ENCODE measurements at places on chromosomes 11 and 22.
A peak's percentile ranks its signal among the peaks of the same experiment; 100 is the strongest.

GRCh38 chr11:71251151-71251721 lies 1.1 kb downstream of the SHANK2 start:
- peak; percentile 80 for DNase-seq

DNA sequence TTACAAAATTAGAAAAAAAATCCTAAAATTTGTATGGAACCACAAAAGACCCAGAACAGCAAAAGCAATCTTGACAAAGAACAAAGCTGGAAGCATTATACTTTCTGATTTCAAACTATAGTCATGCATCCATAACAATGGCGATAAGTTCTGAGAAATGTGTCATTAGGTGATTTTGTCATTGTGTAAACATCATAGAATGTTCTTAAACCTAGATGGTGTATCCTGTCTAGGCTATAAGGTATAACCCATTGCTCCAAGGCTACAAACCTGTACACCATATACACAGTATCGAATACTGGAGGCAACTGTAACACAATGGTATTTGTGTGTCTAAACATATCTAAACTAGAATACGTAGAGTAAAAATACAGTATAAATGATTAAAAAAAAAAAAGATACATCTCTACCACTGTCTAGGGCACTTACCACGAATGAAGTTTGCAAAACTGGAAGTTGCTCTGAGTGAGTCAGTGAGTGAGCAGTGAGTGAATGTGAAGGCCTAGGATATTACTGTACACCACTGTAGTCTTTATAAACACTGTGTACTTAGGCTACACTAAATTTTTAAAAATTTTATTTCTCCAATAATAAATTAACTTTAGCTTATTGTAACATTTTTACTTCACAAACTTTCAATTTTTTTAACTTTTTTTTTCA lies 18.1 kb upstream of the SC5D start:
- DNase-seq = no peak

DNA sequence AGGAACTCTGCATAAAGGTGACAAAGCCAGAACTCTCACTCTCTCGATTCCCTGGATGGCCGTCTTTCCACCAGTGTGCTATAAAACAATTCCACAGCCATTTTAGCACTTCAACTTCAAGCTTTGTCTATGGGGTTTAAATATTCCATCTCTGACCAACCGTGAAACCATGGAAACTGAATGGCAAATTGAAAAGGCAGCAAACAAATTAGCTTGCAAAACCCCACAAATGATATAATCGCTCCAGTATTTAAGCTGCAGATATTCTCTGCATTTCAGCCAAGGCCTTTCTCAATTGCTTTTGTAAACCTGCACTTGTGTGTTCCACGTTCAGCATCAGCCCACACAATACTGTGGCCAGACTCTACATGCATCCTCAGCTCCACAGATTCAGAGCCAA lies 131.7 kb upstream of the ISX start:
- DNase-seq = no peak

- DNase-seq = peak; percentile 94
Observed at GRCh38 chr11:70755410-70756158, 357.3 kb downstream of the CTTN start.

- DNase-seq = no peak
Observed at GRCh38 chr22:17914474-17914873, 109.9 kb downstream of the MICAL3 start.

GRCh38 chr11:8335683-8336082 lies 72.0 kb upstream of the LMO1 start:
- DNase-seq = no peak

- no peak for DNase-seq
Observed at GRCh38 chr11:76184551-76184993, 21.7 kb downstream of the WNT11 start.

DNA sequence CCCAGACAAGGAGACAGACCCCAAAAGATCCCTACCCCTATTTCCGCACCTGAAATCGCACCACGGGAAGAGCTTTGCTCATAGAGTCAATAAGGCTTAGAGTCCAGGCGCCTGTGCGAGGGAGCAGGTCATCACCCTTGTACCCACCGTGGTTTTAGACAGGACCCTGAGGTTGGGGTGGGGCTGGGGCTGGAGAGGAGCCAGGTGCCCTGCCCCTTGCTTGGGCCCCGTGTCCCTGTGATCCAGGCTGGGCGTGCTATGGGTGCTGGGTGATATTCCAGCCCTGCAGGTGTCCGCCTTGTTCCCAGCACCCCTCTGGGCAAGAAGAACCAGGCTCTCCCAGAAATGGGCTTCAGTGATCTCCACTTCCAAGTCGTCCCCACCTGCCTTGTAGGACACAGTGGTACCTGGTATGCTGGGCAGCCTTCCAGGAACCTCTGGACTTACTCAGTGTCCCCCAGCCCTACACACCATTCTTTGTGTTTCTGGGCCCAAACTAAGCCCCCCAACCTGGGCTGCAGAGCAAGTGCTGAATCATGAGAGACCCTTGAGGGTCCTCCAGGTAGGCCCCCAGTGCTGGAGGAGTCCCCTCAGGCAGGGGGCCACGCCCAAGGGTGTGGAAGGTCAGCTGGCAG lies 4.5 kb downstream of the CD81 start:
- no peak for DNase-seq

GRCh38 chr11:60905551-60906113 lies 753 bp downstream of the PRPF19 start:
- no peak for DNase-seq

- DNase-seq = no peak
Observed at GRCh38 chr11:115255006-115255762, 249.0 kb downstream of the CADM1 start.

GRCh38 chr11:131534611-131535010 lies 164.2 kb downstream of the NTM start:
- no peak for DNase-seq

DNA sequence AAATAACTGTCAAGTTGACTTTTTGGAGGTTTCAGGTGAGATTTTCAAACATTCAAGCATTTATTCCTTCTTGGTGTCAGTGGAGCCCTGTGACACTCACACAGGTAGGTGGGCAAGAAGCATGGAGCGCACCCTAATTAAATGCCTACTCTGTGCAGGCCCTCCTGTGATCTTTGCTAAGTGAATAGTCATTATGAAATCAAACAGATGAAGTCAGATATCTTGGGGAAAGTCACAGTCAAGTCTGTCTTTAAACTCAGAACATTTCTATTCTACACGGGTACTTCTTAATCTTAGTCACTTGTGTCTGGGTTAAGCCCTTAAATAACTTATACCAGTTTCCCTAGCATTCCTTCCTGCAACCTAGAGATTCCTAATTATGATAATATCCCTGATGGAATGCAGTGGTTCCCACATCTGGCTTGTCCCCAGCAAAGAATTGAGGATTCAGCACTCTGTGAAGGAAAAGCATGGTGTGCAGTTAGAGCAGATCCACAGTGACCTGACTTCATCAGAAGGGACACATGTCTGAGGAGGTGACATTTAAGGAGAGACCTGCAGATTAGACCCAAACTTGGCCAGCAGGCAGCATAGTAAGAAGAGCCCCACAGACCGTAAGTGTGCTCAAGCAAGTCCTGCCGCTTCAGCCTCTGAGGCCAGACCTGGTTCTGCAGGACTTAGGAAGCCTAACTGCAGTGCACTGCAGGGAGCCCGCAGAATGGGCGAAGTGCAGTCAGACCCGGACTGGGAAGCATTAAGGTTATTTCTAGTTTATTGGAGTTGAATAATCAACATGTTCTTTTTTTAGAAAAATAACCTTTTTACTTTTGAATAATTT lies 85.3 kb upstream of the GAL start:
- peak; percentile 40 for DNase-seq

DNA sequence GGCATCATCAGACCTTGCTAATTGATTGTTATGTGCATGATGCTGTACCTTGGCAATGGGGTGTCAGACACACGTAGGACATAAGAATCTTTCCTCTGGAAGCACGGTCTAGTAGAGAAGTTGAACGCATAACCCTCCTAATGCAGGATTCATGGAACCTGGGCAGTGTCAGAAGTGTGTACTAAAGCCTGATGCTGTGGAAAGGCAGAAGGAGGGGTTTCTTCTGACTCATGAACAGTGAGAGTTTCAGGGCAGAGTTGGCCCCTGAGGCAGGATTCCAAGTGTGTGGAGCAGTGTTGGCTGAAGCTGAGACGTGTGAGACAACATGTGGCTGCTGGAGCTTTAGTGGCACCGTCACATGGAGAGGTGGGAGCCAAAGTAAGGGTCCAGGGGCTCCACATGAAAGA lies 3.5 kb downstream of the PANX1 start:
- DNase-seq = peak; percentile 54

DNA sequence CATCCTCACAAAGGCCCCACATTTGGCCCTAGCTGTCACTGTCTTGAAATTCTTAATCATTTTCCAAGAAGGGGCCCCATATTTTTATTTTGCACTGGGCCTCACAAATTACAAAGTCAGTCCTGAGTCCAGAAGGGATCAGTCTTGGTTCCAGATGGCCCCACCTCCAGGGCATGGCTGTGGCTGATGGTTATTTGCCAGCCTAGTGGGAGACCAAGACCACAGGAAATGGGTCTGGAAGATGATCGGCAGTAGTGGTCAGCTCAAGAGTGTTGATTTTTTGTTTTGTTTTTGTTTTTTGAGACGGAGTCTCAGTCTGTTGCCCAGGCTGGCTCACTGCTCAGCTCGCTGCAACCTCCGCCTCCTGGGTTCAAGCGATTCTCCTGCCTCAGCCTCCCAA lies 47.1 kb upstream of the EMID1 start:
- no peak for DNase-seq

DNA sequence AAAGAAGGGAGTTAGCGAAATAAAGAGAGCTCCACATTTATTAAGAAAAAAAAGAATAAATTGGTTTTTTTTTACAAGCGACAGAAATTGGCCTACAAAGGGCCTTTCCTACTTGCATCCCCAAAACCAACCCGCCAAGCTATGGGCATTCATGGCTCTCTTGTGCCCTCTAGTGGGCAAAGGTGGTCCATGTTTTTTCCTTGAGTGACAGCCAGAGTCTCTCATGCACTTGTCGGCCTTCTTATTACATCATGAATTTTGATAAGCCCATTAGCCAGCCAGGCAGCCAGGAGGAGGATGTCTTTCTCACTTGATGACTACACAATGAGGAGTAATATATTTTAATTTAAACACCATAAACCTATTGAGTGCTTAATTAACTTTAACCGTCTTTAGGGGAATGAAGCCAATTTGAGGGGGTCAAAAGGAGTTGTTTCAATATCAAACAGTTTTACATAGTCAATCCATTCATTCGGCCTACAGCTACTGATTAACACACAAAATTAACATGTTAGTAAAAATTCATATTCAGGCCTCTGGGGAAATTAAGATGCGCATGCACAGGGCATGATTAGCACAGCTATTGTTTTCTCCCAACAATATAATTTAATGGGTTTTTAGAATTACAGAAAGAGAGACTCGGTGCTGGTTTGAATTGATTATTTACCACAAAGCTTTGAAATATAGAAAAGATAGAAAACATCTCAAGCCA lies 85.5 kb downstream of the RCN1 start:
- peak; percentile 74 for DNase-seq

DNA sequence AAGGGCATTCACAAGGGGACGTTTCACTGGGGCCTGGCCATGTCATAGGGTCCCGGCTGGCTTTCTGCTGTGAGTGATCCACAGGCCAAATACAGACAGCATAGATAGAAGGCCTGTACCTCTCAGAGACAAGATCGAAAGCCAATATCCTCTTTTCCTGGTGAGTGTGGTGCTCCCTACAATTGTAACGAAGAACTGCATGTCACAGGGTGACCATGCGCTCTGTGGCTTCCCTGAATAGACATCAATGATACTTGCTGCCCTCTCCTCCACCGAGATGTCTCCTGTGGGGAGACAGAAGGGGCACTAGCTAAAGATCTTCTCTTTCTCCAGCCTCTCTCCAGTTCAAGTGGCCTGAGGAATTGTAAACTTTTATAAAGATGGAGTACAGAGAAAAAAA lies 226.1 kb upstream of the POU2AF2 start:
- no peak for DNase-seq

DNA sequence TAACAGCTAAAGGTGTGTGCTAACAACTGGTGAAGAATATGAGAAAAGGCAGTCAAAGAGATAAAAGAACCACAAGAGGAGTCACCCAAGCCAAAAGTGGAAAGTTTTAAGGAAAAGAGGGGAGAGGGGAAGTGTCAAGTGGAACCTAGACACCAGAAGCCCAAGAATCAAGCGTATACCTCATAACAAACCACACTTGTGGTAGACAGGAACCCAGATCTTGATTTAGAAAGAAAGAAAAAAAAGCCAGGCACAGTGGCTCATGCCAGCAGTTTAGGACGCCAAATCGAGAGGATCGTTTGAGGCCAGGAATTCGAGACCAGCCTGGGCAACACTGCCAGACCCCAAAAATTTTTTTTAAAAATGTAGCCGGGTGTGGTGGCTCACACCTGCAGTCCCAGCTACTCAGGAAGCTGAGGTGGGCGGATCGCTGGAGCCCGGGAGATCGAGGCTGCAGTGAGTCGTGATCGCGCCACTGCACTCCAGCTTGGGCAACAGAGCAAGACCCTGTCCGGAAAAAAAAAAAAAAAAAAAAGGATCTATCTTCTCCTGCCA lies 877 bp downstream of the SLC25A17 start:
- DNase-seq = no peak

- peak; percentile 77 for DNase-seq
Observed at GRCh38 chr11:115613986-115614632, 109.9 kb upstream of the CADM1 start.

GRCh38 chr22:23751441-23751996 lies 607 bp upstream of the ZNF70 start:
- no peak for DNase-seq

DNA sequence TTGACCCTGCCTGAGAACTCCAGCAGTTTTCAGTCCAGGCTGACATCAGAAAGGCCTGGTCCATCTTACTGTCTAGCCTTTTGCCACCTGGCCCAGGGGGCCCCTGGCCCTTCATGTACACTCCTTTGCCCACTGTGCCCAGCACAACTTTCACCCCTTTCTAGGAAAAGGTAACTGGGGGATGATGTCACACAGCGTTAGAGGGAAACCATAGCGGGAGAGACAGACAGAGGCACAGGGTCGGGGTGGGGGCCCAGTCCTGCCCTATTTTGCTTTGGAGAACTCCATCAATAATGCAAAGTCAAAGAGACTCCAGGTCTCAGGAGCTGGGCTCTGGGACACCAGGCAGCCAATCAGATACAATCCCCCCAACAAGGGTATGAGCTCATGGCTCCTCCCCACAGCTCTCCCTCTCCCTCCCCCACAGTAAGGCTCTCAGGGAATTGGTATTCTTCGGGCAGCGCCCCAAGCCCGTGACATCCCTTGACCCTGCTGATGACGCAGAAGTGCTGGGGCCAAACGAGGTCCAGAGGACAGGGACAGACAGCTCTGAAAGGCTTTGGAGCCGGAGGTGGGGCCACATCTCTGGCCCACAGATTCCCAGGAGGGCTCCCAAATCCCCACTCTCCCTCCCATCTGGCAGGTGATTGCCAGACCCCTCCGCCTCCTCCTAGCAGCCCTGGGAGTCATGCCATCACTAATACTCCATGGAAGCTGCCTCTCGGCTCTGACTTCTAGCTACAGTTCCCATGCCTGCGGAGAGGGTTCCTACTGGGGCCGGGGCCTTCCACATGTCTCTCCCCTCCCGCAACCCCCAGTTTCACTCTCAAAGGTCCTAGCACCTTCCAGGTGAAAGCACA lies 5.9 kb downstream of the USP2 start:
- peak; percentile 76 for DNase-seq
